Activated CD4-positive, alpha-beta T cell treated with anti-CD3 and anti-CD28 coated beads, Interleukin-2, amount 50 U/mL, for 1 hour (primary cell): ENCODE measurements at places on chromosomes 5 and 9.

DNA sequence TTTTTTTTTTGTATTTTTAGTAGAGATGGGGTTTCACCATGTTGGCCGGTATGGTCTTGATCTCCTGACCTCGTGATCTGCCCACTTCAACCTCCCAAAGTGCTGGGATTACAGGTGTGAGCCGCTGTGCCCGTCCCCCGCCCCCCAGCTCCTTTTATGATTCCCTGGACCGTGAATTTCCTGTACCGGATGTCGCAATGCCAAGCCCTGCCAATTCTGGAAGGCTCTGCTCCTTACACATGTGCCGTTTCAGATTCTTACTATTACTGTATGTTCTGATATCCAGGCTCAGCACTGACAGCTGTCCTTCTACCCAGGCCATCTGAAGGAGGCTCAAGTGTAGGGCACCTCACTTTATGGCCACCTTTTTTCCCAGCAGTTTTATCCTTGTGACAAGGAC, 100.1 kb downstream of the PLCXD3 start:
- no peak for DNase-seq

GRCh38 chr9:136567651-136568287, 21.9 kb upstream of the NOTCH1 start:
- DNase-seq: no peak

DNA sequence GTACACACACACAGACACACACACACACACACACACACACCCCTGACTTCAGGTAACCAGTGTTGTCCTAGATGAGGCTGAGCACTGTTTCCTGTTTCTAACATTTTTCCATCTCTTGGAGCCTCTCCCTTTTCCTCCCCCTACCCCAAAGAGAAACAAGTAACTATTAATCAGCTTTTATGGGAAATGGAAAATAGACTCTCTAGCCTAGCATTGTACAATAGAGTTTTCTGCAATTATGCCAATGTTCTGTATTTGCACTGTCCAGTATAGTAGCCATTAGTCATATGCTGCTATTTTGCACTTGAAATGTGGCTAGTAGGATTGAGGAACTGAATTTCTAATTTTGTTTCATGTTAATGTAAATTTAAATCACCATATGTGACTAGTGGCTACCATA, 33.1 kb downstream of the RAB3C start:
- no peak for DNase-seq

GRCh38 chr9:84922051-84922450, 252.5 kb downstream of the NTRK2 start:
- DNase-seq: no peak

- DNase-seq: no peak
These were observed 33.4 kb downstream of the RXRA start for GRCh38 chr9:134359493-134360179.

GRCh38 chr9:107992271-107992670, 502.7 kb upstream of the KLF4 start:
- DNase-seq: no peak

- DNase-seq: peak; percentile 33
These were observed 28.7 kb downstream of the CDKN2A start for GRCh38 chr9:21965401-21965951.

DNA sequence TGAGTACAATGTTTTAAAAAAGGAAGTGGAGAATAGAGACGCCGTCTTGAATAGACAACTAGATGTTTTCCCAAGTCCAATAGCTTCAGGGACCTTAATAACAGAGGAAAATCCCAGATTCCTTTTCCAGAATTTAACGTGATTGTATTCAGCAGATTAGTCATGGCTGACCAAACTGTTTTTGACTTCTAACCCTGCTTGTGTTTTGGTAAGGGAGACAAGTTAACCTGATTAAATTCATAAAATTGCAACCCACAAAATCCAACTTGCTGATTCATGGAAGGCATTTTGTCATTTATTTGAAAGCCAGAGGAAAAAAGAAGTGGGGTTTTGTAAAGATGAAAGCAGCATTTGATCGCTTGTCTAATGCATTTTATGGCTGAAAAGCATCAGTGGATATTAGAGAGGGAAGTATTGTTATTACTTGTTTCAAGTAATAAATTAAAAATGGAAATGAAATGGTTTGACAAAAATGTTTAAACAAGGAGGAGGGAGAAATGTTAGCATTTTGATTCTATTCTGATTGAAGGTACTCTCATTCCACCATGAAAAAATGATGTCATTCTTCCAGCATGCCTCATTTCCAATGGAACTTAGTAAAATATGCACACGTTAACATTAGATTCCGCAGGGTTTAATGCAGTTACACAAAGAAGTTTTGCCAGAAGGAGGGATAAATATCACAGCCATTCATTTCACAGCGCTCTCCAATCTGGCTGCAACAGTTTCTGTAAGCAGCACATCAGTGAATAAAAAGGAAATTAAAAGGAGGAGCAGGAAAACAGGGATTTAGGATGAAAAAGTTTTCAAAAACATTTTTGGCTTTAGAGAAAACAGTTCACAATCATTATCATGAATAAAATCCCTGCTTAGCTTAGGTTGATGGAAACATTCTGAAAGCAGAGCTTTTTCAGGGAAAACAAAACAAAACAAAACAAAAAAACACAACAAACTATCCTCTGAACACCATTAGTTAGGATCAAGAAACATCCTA, 314.7 kb downstream of the PRR16 start:
- no peak for DNase-seq

DNA sequence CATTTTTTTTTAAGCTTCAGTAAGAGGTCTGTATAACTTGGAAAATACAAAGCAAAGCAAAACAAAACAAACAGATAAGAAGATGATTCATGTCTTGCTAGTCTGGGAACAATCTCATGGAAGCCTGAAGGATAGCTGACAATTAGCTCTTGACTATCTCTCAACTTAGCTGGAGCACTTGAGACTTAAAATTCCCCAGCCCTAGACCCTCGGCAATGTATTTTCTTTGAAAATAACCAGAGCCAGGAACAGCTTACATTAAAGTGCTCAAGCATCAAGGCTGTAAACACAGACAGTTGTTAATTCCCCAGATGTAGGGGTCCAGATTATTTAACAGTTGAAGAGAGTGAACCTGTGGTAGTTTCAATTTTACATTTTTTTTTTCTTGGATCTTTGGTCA, 82.9 kb downstream of the TMEM252 start:
- no peak for DNase-seq

- DNase-seq: no peak
These were observed 93.1 kb downstream of the PJA2 start for GRCh38 chr5:109316634-109317033.

DNA sequence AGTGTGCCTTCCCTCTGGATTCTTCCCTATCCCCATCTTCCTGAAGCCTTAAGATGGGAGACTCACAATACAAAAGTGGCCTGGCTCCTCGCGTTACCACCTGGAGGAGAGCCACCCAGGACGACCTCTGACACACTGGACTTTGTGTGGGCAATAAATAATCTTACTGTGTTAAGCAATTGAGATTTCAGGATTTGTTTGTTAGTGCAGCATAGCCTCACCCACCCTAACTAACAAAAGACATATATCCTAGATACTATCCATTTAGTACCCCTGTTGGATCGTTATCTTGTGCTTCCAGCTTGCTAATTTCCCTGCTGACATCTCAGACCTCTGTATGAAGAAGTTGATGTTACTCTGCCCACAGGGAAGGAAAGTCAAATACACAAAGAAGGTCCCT, 7.9 kb downstream of the GABBR2 start:
- no peak for DNase-seq

GRCh38 chr5:7015586-7016256, 302.5 kb downstream of the TENT4A start:
- no peak for DNase-seq

DNA sequence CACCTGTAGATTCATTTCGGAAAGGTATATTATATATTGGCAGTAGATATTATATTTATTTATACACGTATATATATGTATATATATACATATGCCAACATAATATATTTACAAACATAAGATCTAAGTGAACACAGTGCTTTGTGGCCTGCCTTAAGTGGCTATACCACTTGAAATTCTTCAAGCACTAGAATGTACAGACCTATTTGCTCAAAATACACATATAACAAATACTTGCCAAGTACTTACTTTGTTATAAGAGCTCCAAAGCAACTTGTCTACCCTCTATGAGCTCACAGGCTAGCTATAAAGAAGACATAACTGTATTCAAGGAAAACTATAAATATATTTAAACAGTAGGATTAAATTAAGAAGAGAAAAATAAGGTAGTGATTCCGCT, 33.6 kb upstream of the SLC36A1 start:
- DNase-seq: no peak

DNA sequence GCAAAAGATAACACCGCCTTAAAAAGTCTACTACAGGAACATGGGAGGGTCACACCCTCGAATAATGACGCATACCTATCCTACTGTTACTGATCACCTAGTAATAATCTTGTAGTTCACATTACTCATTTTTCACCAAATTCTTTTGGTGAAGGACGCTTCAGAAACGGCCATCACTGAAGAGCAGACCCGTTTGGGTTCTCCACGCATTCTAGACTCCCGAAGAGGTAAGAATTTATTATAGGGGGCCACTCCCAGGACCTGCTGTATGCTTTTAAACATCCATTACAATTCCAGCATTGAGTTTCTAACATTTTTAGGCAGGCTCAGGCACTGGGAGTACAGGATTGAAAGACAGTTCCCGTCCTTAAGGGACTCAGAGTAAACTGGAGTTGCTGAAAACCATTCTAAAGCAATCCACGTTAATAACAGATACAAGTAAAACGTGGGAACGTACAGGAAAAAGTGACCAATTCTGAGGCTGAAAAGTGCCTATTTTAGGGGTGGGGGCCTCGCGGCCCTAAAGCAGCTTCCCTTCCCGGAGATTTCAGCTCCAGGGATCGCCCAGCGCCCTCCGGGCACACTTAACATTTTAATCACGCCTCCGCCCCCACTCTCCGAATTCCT, at the start of gene FER:
Gene FER, plus strand, starts transcription at position 124 of the 627 bp plus-strand sequence. CDS start 50,286 bp downstream, outside the sequence.
- DNase-seq: peak; percentile 32

DNA sequence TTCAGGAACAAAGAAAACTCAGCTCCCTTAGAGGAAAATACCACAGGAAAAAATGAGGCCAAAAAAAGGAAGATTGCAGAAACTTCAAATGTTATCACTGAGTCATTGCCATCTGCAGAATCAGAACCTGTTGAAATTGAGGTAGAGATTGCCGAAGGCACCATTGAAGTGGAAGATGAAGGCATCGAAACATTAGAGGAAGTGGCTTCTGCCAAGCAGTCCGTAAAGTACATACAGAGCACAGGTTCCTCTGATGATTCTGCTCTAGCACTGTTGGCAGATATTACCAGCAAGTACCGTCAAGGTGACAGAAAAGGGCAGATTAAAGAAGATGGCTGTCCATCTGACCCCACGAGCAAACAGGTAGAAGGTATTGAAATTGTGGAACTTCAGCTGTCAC, 30.8 kb upstream of the NIM1K start:
- no peak for DNase-seq

GRCh38 chr5:74415695-74416102, 224.8 kb downstream of the ENC1 start:
- no peak for DNase-seq

- DNase-seq: no peak
These were observed 2.0 kb upstream of the UAP1L1 start for GRCh38 chr9:137075275-137075775.

- no peak for DNase-seq
These were observed 593.7 kb downstream of the IRX1 start for GRCh38 chr5:4189317-4189716.

- no peak for DNase-seq
These were observed 95.2 kb downstream of the MVB12B start for GRCh38 chr9:126421567-126422428.

DNA sequence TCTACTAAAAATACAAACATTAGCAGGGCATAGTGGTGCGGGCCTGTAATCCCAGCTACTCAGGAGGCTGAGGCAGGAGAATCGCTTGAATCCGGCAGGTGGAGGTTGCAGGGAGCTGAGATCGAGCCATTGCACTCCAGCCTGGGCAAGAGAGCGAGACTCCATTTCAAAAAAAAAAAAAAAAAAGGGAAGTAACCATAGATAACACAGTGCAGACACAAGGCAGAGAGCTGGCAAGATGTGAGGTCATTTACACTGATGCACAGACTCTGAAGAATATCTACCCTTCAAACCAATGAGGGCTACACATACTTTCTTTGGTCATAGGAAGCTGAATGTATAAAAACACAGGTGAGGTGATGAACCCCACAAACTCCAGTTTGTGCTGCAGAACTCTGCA, 131.9 kb downstream of the DCP2 start:
- no peak for DNase-seq

- no peak for DNase-seq
These were observed 129.4 kb downstream of the C9orf50 start for GRCh38 chr9:129491487-129491855.

- DNase-seq: no peak
These were observed 16.3 kb upstream of the NANS start for GRCh38 chr9:98040212-98040611.

DNA sequence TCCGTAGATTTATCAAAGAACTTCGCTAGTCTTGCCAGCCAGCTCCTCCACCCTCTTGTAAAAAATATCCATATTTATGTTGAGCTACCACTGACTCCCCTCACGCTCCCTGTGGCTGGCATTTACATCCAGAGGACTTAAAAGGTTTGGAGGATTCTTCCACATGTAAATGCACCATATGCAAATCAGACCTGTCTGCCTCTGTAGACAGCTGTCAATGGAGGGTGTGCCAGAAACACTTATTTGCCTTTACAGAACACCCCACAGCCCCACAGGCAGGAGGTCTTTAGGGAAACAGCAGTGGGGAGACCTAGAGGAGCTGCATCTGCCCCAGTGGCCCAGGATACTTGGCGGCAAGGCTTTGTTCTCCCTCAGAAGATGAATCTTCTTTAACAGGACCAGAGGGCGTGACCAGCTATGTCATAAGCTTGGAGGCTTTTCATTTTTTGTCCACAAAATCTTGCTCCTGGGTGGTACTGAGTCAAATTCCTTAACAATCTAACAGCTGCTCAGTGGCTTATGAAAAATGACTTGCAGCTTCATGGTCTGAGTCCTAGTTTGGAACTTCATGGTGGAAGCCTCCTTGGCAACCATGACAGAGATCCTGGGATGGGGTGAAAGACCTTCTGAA, 535.8 kb downstream of the EBF1 start:
- DNase-seq: no peak

- DNase-seq: no peak
These were observed 830 bp downstream of the PRRC1 start for GRCh38 chr5:127518319-127518621.
